Heart right ventricle (tissue), 16 donors: ENCODE measurements at places on chromosomes 1 and 21. TPM values are rescaled to one million over a fixed set of nuclear protein-coding genes. Genes with fewer than 3 reads are reported as not detected.

OXCT2 gene
- total RNA-seq: 1.9 TPM

NR1I3 gene
- not detected for total RNA-seq

IL10 gene
- 0.28 TPM for total RNA-seq

OPTC gene
- not detected for total RNA-seq

NLRP3 gene
- 6.1 TPM for total RNA-seq

MRPS14 gene
- total RNA-seq: 26.1 TPM

TNFRSF9 gene
- total RNA-seq: 3.1 TPM

NGF gene
- total RNA-seq: 2.2 TPM

SLAMF8 gene
- total RNA-seq: 3.1 TPM

UQCRHL gene
- total RNA-seq: 6.3 TPM

ALX3 gene
- not detected for total RNA-seq

GPR25 gene
- not detected for total RNA-seq

KRTAP19-1 gene
- total RNA-seq: not detected

POLR3C gene
- 14.1 TPM for total RNA-seq

PLPP3 gene
- total RNA-seq: 68.9 TPM

KCNH1 gene
- not detected for total RNA-seq

RAD54L gene
- 2.8 TPM for total RNA-seq

OLFML3 gene
- total RNA-seq: 7.3 TPM

RNF186 gene
- not detected for total RNA-seq

ZNF648 gene
- total RNA-seq: not detected

CFHR3 gene
- not detected for total RNA-seq

CATSPERE gene
- total RNA-seq: 0.28 TPM

PDE9A gene
- total RNA-seq: 3.5 TPM

KLHL12 gene
- total RNA-seq: 23.1 TPM

LCE2B gene
- not detected for total RNA-seq

PLA2G2F gene
- total RNA-seq: not detected

HPCA gene
- not detected for total RNA-seq

WNT3A gene
- total RNA-seq: not detected

SRSF11 gene
- total RNA-seq: 53.0 TPM

OR2T35 gene
- not detected for total RNA-seq

NCF2 gene
- 3.3 TPM for total RNA-seq

MECR gene
- 35.9 TPM for total RNA-seq

GBP6 gene
- total RNA-seq: not detected

SLC45A1 gene
- 1.8 TPM for total RNA-seq

FAM151A gene
- total RNA-seq: 1.1 TPM

OBSCN gene
- total RNA-seq: 411 TPM

SYPL2 gene
- 26.8 TPM for total RNA-seq

GFI1 gene
- total RNA-seq: 0.11 TPM

LEFTY1 gene
- 0.19 TPM for total RNA-seq

CD5L gene
- 1.7 TPM for total RNA-seq

NHLH2 gene
- not detected for total RNA-seq

NCMAP gene
- 0.09 TPM for total RNA-seq

MYBPH gene
- not detected for total RNA-seq

CRNN gene
- not detected for total RNA-seq

LIPI gene
- not detected for total RNA-seq

FNBP1L gene
- 28.6 TPM for total RNA-seq

CYP4X1 gene
- total RNA-seq: 1.9 TPM

SMAP2 gene
- 10.8 TPM for total RNA-seq

AIM2 gene
- total RNA-seq: not detected

TMCC2 gene
- total RNA-seq: 0.62 TPM
